Posterior cingulate gyrus (tissue), 11 donors: ENCODE measurements at places on chromosomes 6 and 20.

DNA sequence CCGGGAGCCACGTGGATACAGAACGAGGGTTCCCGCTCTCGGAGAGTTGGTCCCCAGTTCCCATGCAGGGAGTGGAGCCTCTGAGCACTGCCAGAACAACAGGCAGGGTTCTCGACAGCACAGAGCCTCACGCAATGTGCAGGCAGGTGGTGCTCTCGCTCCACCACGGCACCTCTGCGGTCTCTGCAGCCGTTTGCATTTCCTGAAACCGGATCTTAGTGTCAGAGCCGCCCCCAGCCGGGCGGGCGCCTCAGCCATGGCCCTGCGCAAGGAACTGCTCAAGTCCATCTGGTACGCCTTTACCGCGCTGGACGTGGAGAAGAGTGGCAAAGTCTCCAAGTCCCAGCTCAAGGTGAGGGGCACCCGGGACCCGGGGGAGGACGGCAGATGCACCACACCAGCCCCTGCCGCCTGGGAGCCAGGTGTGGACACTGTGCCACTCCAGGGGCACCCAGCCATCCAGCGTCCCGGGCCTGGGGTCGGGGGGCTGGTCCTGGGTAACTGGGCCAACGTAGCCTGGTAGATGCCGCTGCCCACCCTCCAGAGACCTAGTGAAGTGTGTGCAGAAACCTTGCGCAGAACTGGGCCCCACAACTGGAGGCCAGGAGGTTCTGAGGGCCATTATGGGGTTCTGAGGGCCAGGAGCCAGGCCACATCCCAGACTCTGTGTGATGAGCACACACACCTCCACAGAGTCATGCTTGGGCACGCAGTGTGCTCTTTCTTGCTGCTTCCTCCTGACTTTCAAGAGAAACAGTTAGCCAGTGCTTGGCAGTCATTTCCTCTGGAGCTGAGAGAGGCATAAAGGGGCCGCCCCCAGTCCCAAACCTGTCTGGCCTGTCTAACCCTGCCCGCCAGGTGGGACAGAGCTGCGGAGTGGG, at the start of gene DEF6:
TSS of gene DEF6 (plus strand) at position 218 of the 881 bp plus-strand sequence. CDS start at position 257, 39 bp downstream.
- DNase-seq: peak; percentile 36

DNA sequence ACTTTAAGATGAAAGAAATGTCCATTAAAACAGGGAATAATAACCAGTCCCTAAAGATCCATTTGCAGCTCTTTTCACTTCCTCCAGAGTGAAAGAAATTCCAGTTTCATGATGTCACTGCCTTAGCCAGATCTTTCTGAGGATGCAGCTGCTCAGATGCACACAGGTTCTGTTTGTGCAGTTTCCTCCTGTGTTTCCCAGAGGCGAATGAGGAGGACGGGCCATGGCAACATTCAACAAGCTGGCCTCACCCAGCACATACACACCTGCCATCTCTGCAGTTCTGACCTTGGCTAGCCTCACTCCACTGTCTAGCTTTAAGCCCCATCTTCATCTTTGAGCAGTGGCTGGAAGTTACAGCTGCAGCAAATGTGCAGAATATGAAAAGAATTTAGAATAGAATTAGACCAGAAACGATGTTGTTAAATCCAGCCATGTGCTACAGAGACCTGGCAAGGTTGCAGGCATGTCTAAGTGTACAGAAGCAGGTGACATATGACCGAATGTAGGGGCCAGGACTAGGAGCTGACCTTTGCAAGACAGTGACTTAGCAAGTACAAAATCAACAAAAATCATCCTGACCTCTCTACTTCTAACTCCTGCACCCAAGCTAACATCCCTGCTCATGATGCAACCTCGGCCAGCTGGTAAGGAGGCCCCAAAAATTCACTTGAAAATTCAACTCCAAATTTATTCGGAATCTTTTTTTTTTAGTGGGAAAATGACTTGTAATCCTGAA, 35.0 kb downstream of the FAM50B start:
- no peak for DNase-seq

DNA sequence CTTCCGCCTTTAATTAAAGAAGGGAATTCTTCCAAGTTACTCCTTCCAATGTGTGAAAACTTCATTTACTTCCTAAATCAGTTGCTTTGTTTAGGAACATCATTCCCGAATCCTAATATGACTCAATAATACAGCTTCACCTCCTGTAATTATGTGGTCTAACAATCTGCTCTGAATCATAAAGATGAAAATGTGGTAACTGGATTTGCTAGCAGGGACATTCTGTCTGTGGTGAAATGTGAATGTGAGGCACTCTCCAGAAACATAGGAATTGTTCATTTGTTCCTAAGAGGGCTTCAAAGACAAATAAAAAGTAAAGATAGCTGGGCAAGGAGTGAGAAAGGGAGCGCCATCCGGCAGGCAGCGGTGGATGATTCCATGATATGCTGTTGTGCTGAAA, 678.1 kb downstream of the KIF16B start:
- no peak for DNase-seq

DNA sequence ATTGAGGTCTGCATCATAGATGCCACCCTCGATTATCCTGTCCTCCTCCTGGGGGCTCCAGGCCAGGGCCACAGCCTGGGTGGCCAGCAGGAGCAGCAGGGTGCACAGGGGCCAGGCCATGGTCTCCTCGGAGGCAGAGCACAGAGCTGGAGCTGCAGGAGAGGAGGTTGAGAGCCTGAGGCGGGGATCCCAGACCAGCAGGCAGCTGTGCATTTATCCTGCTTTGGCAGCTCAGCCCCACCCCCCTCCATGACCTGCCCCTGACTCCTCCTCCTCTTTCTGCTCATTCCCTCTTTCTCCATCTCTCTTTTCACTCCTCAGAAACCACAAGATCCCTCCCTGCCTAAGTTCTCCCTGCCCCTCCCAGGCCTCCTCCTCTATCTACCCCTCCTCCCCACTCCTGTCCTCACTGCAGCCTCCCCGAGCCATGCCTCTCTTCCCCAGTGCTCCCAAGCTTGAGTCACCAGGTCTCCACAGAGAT, at the start of gene CST2:
TSS of gene CST2 (minus strand) at position 189 of the 481 bp plus-strand sequence. CDS start at position 120, 69 bp downstream.
- DNase-seq: no peak

- no peak for DNase-seq
Observed at GRCh38 chr20:60107621-60108390, 149.6 kb downstream of the CDH26 start.

- no peak for DNase-seq
Observed at GRCh38 chr20:63542696-63543095, 4.9 kb downstream of the SRMS start.

DNA sequence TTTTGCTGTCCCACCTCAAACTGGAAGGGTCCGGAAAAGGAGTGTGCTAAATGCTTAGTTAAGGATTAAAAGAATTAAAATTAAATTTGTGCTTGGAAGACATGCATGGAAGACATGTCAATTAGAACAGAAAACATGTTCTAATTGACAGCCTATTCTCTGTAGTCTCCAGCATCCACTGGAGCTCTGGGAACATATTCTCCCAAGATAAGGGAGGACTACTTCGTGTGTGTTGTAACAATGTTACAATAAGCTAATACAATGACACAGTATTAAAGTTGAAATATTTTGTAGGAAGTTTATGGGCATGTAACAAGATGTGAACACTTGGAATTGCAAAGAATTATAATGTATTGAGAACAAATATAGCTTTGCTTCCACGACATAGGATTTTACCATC, 567.4 kb upstream of the CITED2 start:
- DNase-seq: no peak

- DNase-seq: no peak
Observed at GRCh38 chr20:37801921-37802320, 101.0 kb upstream of the VSTM2L start.

GRCh38 chr6:28811873-28812272, 111.9 kb downstream of the TRIM27 start:
- DNase-seq: no peak

DNA sequence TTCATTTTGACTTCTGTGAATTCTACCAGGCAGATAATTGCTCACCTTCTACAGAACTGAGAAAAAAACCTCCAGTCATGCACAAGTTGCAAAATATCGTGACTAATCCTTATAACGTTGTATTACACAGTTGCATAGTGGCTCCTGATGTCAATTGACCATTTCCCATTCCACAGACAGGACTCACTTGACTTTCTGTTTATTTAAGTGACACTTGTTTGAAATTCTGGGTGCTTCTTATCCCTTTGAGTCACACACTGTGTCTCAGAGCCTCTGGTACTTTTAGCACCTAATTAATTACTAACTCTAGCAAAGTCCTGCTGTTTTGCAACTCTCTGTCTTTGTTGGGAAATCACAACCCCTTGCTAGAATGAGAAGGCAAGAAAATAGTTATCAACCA, 16.2 kb upstream of the RSPO3 start:
- DNase-seq: no peak

DNA sequence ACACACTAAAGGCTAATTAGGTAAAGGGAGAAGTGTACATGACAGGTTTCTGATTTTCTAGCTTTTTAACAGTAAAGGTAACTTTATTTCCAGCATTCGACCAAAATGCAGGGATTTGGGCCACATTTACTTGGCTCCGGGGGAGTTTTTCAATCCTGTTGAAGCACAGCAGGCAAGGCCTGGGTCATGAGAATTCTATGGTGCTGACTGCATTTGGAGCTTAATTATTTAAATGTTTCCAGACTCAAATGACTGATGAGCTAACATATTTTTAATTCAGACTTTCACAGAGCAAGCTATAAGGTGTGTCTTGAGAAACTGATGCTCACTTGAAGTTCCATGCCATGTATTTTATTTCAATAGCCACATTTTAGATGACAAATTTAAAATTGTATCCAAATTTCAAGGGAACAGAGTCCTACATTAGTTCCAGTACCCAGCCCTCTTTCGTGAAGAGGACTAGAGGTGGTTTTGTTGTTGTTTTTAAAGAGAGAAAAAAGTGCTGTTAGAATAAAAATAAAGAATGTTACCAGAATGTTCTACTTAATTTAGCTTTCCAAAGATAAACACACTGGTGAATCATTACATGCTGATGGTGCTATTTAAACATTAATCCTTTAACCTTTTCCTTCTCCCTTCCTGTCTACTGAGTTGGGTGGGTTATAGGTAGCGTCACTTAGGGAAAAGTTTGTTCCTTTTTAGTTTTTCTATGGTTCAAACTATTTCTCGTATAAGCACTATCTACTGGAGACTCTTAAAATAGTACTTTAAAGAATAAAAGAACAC, 82.3 kb upstream of the PHACTR2 start:
- DNase-seq: no peak

DNA sequence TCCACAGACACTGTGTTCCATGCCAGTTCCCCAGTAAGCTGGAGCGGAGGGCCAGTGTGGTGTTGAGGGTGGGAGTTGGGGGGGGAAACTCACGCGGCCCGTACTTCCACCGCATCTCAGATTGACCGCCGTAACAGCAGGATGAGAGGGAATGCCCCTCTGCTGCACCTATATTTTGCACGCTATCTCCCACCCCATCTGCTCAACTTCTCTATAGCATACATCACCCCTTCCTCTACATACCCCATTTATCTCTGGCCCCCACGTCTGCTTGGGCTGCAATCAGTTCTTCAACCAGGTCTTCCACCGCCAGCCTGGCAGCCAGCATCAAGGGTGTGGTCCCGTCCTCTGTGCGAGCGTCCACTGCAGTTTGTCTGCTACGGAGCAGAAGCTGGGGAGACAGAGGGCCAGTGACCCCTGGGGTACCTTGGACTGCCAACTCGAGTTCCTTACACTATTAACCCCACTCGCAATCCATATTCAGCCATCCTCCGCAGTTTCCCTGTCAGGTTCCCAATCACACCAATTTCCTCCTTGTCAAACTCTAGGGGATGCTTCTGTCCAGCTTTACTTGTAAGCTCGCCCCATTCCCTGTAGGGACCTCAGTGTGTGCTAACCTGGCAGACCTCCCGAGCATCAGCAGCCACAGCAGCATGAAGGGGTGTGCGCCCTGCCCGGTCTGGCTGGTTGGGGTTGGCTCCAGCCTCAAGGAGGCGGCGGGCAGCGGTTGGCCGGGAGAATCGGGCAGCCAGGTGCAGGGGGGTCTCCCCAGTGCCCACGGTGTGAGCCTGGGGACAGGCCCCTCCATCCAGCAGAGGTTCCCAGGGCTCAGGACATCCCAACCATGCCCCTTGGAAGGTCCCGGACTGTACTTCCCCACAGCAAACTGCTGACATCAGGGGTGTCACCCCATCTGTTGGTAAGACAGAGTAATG, 4.5 kb upstream of the GPSM3 start:
- DNase-seq: peak; percentile 28

DNA sequence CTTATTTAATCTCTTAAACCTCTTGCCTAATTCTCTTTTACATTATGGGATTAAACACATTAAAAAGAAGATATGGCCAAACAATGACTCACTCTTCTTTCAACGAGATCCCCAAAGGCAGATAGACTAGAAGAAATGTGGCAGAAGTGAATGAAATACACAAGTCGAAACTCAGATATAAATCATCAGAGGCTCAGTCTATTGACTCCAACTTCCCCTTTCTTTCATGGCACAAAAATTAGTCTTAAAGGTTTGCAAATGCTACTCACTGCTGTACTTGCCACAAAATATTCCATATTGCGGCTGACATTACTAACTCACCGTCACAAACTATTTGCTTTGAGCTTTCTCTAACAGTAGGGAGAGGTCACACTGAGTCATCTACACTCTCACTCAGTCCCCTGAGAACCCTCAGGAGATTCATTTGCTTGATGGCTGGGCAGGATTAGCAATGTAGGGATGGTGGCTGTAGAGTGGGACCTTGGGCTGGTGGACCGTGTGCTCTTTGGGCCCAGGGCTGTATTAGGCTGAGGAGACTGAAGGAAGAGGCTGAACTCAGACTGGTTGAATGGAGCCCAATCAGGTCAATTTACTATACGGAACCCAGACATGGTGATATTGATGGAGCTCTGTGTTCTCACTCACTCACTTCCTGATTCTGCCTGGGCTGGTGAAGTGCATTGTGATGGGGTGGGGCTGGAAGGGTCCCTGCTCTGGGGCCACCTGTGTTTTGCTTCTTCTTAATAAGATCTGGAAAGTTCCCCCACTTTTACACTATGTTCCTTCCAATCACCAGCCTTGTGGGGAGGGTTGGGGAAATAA, 42.8 kb upstream of the UBR2 start:
- DNase-seq: no peak

- DNase-seq: no peak
Observed at GRCh38 chr20:49729780-49730179, 16.1 kb upstream of the B4GALT5 start.

- DNase-seq: no peak
Observed at GRCh38 chr6:14269436-14269835, 151.9 kb downstream of the CD83 start.

- no peak for DNase-seq
Observed at GRCh38 chr6:89604653-89605052, 33.9 kb downstream of the LYRM2 start.

- DNase-seq: no peak
Observed at GRCh38 chr6:50410579-50410978, 302.7 kb upstream of the TFAP2D start.

DNA sequence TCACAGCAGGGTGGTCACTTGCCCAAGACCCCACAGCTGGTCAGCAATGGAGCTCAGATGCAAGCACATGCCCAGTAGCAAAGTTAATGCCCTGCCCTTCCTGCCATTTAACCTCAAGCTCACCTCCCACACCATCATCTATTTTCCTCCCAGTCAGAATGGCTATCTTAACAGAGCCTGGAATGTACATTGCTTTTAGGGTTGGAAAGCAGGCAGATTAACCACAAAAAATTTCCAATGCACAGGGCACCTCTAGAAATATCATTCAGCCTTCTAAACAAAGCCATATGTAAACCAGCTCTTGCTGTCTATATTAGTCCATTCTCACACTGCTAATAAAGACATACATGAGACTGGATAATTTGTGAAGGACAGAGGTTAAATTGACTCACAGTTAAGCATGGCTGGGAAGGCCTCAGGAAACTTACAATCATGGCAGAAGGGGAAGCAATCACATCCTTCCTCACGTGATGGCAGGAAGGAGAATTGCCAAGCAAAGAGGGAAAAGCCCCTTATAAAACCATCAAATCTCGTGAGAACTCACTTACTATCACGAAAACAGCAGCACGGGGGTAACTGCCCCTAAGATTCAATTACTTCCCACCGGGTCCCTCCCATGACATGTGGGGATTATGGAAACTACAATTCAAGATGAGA, 106.9 kb downstream of the FYN start:
- no peak for DNase-seq
